ENCODE measurements at places on chromosomes 2 and 18. TPM values are rescaled to one million over a fixed set of nuclear protein-coding genes. Genes with fewer than 3 reads are reported as not detected.
A peak's percentile ranks its signal among the peaks of the same experiment; 100 is the strongest.

Gene CHRNA1
- 1.1 TPM for total RNA-seq

Gene ALK
- total RNA-seq, result not detected

Gene CFC1
- not detected for total RNA-seq

- no peak for DNase-seq
Observed at GRCh38 chr2:50133766-50134165, 898.2 kb downstream of the NRXN1 start.

Gene ADGRF3
- total RNA-seq, result 0.02 TPM

DNA sequence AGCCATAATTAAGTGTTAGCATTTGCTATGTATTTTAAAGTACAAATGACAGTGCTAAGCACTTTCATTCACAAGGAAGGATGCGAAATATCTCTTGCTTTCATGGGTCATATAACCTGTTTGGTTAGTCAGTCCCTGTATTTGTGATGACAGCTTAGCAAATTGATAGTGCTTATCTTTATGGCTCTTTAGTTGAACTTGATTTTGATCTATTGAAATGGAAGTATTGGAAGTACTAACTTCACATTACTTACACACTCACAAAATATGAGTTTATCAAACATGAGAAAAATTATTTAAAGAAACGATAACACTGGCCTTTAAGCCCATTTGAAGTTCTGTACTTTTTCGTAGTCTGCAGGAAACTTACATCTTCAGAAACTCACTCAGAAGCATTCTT is 97.4 kb upstream of the NEUROD1 start:
- no peak for DNase-seq

DNA sequence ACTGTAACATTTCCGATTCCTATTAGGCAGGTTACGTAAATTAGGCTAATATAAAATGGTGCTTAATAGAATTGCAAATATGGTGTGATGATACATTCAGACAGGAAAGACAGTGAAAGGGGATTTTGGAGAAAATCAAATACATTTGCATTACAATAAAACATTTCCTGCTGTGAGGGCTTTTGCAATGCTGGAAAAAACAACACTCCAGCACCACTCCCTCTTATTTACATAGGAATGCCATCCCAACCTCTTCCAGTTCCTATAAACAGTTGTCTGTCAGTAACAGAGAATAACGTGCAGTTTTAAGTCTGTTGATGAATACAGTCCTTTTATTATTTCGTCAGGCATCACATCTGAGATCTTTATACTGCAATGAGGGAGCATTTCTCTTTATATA is 298.8 kb upstream of the FANCL start:
- no peak for DNase-seq

DNA sequence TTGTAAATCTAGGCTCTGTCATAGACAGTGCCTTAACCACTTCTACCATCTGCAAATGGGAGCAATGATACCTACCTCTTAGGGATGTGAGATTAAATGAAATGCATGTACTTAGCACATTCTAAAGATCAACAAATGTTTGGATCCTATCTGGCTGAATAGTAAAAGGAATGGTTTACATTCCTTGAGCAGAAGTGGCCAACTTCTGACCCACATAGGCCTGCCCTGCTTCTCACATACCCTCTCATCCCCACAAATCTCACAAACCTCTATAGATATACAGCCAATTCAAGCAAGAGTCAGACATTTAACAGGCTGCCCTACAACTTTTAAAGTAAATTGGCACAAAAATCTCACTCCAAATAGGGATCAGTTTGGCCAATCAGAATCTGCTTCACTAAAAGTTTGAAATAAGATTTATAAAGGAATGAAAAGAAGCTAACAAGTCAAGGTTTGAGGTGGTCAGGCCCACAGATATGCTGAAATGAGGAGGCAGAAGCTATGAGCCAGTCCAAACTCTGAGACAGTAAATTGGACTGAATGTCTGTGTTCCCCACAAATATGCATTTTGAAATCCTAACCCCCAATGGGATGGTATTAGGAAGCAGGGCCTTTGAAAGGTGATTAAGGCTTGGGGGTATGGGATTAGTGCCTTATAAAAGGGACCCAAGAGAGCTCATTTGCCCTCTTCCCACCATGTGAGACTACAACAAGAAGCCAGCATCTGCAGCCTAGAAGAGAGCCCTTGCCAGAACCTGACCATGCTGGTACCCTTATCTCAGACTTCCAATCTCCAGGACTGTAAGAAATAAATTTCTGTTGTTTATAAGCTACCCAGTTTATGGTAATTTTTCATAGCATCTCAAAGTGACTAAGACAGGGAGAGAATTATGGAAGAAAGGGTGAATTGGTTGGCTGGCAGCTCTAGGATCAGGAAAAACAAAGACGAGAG is 227.8 kb upstream of the RBMS1 start:
- no peak for DNase-seq

Gene VWC2L
- total RNA-seq, result not detected

DNA sequence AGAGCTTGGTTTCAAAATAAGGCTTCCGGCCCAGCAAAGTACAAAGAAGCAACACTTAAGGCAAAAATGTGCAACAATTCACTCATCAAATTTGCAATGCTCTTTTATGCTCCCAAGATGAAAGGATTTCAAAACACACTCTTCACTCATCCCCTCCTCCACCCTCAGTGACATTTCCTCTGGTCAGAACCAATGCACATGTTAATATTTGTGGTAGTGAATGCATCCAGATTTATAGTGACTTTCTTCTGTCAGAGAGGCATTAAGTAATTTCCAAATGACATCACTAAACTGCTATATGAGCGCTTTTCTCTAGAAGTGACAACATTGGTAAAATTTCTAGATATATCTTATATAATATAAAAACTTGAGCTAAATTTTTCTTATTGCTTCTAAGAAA is 800.4 kb downstream of the NRXN1 start:
- no peak for DNase-seq

- DNase-seq, result peak; percentile 58
Observed at GRCh38 chr18:63850020-63850419, 37.5 kb upstream of the SERPINB2 start.

DNA sequence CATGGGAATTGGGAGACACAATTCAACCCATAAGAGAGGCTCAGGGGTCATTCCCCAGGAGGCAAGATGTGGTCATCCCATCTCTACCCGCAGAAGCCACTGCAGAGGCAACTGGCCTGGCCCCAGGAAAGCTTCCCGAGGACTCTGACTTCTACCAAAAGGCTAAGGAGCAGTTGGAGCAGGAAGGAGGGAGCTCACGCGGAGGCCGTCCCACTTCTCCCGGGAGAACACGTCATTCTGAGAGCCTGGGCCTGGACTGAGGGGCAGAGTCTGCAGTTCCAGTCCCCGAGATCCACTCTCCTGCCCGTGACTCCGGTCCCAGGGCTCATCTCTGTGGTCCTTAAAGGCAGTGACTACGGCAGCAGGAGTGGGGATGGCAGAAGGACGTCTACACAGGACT is 69.0 kb upstream of the TAF1B start:
- no peak for DNase-seq

DNA sequence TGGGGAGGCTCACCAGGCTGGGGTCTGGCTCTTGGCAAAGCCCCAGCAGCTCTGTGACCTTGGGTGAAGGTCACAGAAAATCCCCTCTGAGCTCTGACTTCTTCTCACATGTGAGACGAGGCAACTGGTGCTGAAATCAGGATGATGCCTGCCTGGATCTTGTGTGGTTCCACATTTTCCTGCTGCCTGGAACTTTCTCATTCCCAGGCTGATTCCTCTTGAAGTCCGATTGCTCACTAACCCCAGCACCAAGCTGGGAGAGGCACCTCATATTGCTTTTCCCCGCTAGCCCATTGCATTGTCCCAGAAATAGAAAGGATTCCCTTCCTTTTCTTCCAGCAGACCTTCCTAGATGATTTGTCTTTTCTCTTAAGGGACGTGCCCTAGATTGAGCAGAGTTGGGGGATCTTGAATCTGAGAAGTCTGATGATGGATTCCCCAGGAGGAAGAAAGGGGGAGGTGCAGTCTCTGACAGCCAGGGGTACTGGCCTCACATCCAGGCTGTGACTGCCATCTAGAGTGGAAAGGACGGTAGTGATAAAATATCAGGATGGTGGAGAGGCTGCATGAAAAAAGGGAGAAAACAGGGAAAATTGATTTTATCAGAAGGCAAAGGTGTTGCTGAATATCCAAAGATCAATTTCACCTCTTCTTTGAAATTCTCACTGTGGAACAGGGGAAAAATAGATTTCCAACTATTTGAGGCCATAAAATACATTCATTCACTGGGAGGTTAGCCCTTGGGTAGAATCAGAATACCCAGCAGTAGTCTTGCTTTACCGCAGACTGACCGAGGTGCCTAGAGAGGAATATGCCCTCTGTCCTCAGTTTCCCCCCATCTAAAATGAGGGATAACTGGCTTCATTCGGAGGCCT is 96.3 kb downstream of the FAM210A start:
- peak; percentile 70 for DNase-seq

DNA sequence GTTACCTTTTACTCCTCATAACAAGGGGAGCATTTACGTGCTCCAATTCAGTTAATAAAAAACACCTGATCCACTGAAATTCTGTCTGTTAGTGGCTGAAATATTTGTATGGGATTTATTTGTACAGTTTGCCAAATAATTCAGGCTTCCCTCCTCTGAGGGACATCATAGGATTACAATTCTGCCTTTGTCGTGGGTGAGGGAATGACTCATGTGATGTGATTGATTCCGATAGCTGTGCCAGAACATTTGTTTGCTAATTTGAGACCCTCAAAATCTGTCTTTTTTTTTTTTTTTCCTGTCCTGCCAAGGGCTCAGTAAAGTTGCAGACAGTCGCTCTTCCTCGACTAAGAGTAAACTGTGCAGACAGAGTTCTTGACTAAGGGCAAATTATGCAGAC is 612.6 kb upstream of the CDH2 start:
- DNase-seq, result no peak

GRCh38 chr2:44277541-44277940 is 2.3 kb downstream of the SLC3A1 start:
- DNase-seq, result no peak

DNA sequence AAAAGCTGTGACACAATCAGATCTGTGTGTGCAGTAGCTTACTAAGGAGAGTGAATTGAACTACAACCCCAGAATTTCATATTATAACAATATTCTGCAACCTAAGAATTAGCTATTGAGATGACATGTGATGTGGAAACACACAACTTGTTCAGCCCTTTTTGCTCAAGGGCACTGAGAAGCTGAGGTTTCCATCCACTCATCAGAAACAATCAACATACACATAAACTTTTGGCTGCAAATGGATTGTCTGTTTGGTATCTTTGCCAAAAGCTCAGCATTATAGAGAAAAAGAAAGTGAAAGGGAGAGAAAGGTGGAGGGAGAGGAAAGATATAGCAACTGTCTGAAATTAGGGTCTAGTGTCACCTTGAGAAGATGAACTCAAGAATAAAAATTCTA is 117.2 kb upstream of the KLF7 start:
- no peak for DNase-seq

DNA sequence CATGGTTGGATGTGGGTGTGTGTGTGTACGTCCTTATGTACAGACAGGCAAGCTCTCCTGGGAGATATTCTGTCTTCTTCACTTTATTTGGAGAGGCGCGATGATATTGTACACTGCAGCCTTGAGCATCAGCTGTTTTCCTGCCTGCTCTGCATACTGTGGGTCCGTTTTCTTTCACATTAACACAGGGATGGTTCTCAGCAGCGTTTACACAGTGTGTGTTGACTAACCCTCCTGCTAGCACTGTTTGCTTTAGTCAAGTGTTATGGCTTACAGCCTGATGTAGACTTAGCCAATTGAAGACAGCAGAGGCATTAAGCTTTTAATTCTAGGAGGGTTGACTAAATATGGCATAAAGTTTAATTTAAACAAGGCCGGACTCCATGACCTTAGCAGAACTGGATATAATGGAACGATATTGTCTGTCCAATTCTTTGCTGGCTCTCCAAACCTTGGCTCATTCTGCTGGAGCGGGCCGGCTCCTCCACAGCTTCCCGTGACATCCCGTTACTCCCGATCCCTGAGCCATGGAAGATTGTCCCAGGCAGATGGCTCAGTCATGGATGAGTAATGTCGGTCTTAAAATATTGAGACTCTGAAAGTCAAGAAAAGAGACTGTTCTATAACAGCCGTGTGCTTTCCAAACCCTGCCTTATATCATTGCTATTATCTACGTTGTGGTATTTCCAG is 134.7 kb downstream of the TPGS2 start:
- DNase-seq, result no peak

Gene PNO1
- total RNA-seq, result 26.4 TPM

Data from H4 (cell line).